DMS79 treated with DMSO at 0.1 percent for 48 hours (cell line): ENCODE measurements at places on chromosomes 12 and 14.

- DNase-seq: no peak
Observed at GRCh38 chr14:24060443-24060842, 8.6 kb downstream of the CARMIL3 start.

DNA sequence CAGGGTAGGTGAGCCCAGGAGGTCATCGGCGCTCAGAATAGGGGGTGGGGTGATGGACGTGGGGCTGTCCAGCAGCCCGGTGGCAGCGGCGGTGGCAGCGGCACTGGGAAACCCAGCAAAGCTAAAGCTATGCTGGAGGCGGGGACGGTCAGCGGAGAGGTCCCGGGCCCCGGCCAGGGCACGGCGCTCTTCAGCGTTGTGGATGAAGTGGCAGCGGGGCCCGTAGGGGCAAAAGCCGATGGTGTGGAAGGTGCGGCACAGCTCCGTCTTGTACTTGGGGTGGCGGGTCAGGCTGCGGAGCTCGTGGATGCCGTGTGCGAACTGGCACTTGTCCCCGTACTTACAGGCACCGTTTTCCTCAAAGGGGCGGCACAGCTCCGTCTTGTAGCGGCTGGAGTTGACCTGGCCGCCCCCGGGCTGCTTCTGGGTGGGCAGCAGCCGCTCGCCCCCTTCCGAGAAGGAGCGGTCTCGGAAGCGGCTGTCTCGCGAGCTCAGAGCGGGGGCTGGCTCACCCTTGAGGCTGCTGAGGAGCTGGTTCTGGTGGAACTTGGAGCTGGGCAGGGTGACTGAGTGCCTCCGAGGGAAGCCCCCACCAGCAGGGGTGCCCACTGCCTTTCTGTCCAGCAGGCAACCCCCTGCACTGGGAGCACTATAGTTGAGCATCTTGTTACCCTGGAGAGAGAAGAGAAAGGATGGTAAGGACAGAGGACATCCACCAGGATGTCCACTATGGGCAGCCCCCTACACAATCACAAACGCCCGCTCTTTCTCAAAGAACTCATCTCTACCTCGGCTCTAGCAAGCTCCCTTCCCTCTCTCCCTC, 2.8 kb downstream of the ZFP36L1 start:
- no peak for DNase-seq

DNA sequence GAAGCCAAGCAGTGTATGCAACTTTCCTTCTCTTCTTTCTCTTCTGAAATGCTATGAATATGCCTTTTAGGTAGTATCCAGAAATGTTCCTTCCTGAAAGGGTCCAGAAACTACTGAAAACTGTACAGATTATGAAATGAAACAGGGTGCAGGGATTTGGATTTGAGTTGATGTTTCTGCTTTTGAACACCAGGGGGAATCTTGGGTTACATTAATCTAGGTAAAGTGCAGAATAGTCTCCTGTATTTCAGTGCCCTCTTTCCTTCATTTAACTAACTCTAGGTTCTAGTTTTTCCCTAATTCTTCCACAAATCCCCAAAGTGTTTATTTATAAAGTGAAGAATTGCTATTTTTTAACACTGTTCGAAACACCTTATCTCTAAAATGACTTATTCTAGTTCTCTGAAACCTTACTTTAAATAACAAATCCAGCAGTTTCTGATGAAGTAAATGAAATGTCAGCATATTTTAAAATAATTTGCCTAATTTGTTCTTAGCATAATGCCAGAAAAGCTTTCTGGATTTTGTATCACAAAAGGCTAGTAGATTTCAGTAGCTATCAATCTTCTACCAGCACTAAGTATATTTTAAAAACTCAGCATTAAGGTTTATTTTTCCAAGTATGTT, 111.9 kb downstream of the LRRK2 start:
- DNase-seq: no peak

DNA sequence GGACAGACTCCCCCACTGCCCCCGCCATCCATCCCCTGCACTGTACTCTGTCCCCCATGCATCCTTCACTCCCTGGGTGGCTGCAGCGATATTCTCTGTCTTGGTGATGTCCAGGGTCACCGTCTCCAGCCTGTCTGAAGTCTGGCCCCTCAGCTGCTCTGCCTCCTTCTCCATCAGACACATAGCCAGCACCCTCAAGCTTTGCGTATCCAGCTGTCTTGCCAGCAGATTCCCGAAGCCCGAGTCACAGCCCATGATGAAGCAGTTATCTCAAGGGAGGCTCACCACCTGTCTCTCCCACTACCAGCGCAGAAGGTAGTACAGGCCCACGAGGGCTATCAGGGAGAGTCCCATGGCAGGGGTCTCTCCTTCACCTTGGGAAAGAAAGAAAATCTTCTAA, 77.8 kb downstream of the HSD17B6 start:
- DNase-seq: no peak

- DNase-seq: no peak
Observed at GRCh38 chr14:68657300-68658028, 135.4 kb downstream of the ZFP36L1 start.
